Muscle of leg (tissue), 16 donors: ENCODE measurements at places on chromosomes 13 and 19. TPM values are rescaled to one million over a fixed set of nuclear protein-coding genes. Genes with fewer than 3 reads are reported as not detected.

The CEACAM19 gene
- 5.3 TPM for polyA plus RNA-seq

DNA sequence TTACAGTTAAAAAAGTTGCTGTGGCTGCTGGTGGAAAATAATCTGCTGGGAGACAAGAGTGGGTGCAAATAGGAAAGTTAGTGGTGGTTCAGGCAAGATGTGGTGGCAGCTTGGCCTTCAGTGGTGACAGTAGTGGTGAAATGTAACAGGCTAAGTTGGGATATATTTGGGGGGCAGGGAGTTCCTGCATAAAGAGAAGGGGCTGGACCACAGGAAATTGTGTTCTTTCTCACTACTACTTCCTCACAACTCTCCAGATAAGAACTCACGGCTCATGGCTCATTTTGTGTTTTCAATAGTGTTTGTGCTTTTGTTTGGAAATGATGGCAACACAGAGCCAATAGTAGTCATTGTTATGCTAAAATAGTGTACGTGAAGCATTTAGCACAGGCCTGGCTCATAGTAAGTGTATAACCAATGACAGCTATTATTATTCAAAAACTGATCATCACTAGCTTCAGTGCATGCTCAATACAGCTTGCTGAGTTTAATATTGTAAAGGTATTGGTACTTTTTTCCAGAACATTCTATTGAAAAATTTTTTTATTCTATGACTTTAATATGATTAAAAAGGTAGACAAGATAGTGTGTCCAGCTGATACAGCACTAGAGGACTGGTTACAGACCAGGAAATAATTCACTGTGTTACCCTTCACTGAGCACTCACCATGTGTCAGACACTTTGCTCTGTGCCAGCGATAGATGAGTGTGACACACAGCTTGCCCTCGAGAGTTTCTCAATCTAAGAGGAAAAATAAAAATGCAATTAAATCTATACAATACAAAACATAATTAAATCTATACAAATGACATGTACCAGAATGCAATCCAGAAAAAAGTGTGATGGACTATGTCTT, 209.8 kb downstream of the POU4F1 start:
- DNase-seq: no peak
- no peaks in the 10 kb centered on the region for H3K4me1 ChIP-seq

The GNG7 gene
- 3.0 TPM for polyA plus RNA-seq

- H3K27ac ChIP-seq: no peak overlapping the region
- H3K27me3 ChIP-seq: no peaks in the 10 kb centered on the region
- H3K36me3 ChIP-seq: peaks cover 84% of the 10 kb centered on the region
- H3K4me1 ChIP-seq: no peaks in the 10 kb centered on the region
- no peak for DNase-seq
Measured at GRCh38 chr19:5646703-5647102, 23.8 kb downstream of the SAFB start.

DNA sequence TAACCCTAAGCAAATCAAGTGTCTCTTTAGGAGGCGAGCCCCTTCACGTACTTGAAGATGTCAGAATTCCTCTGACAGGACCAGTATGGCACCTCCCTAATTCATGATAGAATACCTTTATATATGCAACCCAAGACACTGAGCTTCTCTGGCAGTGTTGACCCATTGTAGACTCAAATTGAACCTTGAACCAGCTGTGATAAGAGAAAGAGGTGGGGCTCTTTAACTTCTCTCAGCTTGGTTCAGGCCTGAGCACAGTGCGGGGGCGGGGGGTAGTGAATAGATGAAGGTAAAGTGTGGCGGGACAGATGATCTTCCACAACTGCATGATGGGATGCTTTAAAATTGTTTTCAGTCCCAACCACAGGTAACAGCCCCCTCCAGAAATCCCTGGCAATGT, 12.1 kb downstream of the MBNL2 start:
- DNase-seq: no peak
- H3K27me3 ChIP-seq: no peaks in the 10 kb centered on the region
- H3K4me1 ChIP-seq: peaks cover 12% of the 10 kb centered on the region
- H3K4me3 ChIP-seq: no peak overlapping the region

The TNFRSF19 gene
- polyA plus RNA-seq: 13.5 TPM

The KIR2DL4 gene
- polyA plus RNA-seq: not detected

The CCL25 gene
- not detected for polyA plus RNA-seq

The C19orf73 gene
- polyA plus RNA-seq: 0.36 TPM

The SLC8A2 gene
- polyA plus RNA-seq: 0.11 TPM

The N4BP2L1 gene
- 6.7 TPM for polyA plus RNA-seq

GRCh38 chr13:73011751-73012150, 47.1 kb upstream of the KLF5 start:
- DNase-seq: no peak
- H3K27me3 ChIP-seq: no peaks in the 10 kb centered on the region
- no peak overlapping the region for H3K27ac ChIP-seq

- DNase-seq: no peak
- H3K27ac ChIP-seq: no peak overlapping the region
- no peak overlapping the region for H3K4me3 ChIP-seq
- H3K36me3 ChIP-seq: no peaks in the 10 kb centered on the region
- H3K4me1 ChIP-seq: no peaks in the 10 kb centered on the region
- H3K27me3 ChIP-seq: no peaks in the 10 kb centered on the region
Measured at GRCh38 chr19:6292006-6292405, 12.2 kb upstream of the MLLT1 start.

GRCh38 chr19:29545866-29546582, 20.2 kb downstream of the VSTM2B start:
- no peak for DNase-seq
- H3K36me3 ChIP-seq: no peaks in the 10 kb centered on the region
- no peaks in the 10 kb centered on the region for H3K27me3 ChIP-seq
- no peaks in the 10 kb centered on the region for H3K4me1 ChIP-seq
- no peak overlapping the region for H3K27ac ChIP-seq

The NCR1 gene
- polyA plus RNA-seq: 0.14 TPM

GRCh38 chr19:3655402-3656072, 28.9 kb upstream of the CACTIN start:
- H3K27me3 ChIP-seq: no peaks in the 10 kb centered on the region
- DNase-seq: peak; percentile 70
- peaks cover 15% of the 10 kb centered on the region for H3K4me1 ChIP-seq
- peak overlapping the region; percentile 83 for H3K27ac ChIP-seq
- peaks cover 76% of the 10 kb centered on the region for H3K36me3 ChIP-seq
- H3K4me3 ChIP-seq: no peak overlapping the region

DNA sequence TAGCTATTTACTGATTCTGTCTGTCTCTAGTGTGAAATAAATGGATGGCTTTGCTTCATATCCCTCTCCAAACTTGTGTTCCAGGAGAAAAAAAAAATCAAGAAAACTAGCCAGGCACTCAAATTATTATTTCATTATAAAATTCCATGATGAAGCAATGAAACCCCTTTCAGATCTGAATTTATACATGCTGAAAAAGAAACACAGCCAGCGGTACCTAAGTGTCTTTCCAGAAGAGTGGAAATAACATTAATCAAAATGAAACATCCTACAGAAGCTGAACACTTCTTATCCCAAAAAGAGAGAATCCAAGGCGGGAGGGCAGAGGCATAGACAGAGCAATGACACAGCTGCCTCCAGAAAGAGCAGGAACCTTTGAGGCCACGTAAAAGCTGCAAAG, 15.9 kb downstream of the ENOX1 start:
- H3K4me3 ChIP-seq: no peak overlapping the region
- peak; percentile 92 for DNase-seq
- H3K27me3 ChIP-seq: no peaks in the 10 kb centered on the region
- no peak overlapping the region for H3K27ac ChIP-seq

The CEACAM7 gene
- not detected for polyA plus RNA-seq

DNA sequence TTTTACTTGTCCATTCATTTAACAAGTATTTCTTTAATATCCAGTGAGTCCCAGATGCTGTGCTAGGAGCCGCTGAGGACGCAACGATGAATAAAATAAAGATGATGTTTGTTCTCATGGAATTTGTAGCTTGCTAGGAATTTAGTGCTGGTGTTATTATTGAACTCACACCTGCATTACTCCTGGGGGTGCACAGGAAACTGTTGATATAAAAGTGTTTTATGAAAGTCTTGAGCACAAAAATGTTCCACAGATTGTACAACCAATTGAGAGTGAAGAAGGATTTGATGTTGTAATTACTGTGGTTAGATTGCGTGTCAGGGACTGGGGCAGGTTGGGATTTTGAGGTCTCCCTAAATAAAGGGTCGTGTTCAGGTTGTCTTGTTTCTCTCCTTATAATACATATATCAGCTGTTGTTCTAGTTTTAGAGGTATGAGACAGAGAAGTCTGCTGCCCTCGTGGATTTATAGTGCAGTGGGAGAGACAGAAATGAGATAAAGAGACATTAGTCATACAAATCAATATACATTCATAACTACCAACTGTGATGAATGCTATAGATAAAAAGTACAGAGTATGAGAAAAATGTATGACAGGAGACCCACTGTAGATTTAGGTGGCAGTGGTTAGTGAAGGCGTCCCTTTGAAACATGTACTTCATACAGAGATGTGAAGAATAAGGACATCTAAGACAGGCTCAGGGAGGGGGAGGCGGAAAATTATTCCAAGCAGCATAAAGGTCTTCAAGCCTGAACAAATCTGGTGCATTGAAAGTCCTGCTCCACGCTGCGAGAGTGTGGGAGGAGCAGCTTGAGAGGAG, 11.3 kb downstream of the CACNG6 start:
- no peaks in the 10 kb centered on the region for H3K36me3 ChIP-seq
- no peak overlapping the region for H3K4me3 ChIP-seq
- no peak overlapping the region for H3K27ac ChIP-seq
- H3K4me1 ChIP-seq: no peaks in the 10 kb centered on the region
- no peak for DNase-seq

- no peak overlapping the region for H3K27ac ChIP-seq
- DNase-seq: no peak
- H3K36me3 ChIP-seq: no peaks in the 10 kb centered on the region
- H3K4me3 ChIP-seq: no peak overlapping the region
Measured at GRCh38 chr13:109400209-109400608, 386.2 kb downstream of the IRS2 start.

DNA sequence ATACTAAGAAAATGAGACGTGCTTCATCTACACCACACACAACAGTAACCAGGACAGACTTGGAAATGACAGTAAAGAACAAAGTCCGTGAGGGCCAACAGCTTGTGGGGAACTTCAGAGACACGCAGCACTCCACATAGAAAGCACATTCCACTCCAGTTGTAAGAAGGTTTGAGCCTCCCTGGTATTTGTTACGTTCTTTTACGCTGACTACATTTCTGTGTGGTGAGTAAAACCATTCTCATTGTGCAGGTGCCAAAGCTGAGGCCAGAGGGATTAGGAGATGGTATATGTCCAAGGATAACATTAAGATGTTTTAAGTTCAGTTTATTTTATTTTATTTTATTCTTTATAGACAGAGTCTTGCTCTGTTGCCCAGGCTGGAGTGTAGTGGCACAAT, 1189.9 kb downstream of the UQCRFS1 start:
- no peak overlapping the region for H3K4me3 ChIP-seq
- no peaks in the 10 kb centered on the region for H3K27me3 ChIP-seq
- H3K27ac ChIP-seq: no peak overlapping the region
- no peaks in the 10 kb centered on the region for H3K36me3 ChIP-seq
- no peaks in the 10 kb centered on the region for H3K4me1 ChIP-seq
- peak; percentile 7 for DNase-seq

The MEX3D gene
- polyA plus RNA-seq: 32.2 TPM

- no peak overlapping the region for H3K27ac ChIP-seq
- no peak overlapping the region for H3K4me3 ChIP-seq
- H3K27me3 ChIP-seq: peaks cover 4% of the 10 kb centered on the region
- peaks cover 5% of the 10 kb centered on the region for H3K4me1 ChIP-seq
- peak; percentile 84 for DNase-seq
Measured at GRCh38 chr13:24671386-24672113, 8.7 kb upstream of the ATP12A start.

- H3K27me3 ChIP-seq: no peaks in the 10 kb centered on the region
- H3K4me3 ChIP-seq: no peak overlapping the region
- H3K27ac ChIP-seq: no peak overlapping the region
- no peak for DNase-seq
- H3K36me3 ChIP-seq: peaks cover 9% of the 10 kb centered on the region
- no peaks in the 10 kb centered on the region for H3K4me1 ChIP-seq
Measured at GRCh38 chr13:79392882-79393563, 13.0 kb downstream of the RBM26 start.

GRCh38 chr19:10751109-10751953, 33.5 kb downstream of the DNM2 start:
- H3K4me3 ChIP-seq: no peak overlapping the region
- H3K27ac ChIP-seq: peak overlapping the region; percentile 60
- DNase-seq: peak; percentile 53
- peaks cover 6% of the 10 kb centered on the region for H3K36me3 ChIP-seq
- no peaks in the 10 kb centered on the region for H3K27me3 ChIP-seq

DNA sequence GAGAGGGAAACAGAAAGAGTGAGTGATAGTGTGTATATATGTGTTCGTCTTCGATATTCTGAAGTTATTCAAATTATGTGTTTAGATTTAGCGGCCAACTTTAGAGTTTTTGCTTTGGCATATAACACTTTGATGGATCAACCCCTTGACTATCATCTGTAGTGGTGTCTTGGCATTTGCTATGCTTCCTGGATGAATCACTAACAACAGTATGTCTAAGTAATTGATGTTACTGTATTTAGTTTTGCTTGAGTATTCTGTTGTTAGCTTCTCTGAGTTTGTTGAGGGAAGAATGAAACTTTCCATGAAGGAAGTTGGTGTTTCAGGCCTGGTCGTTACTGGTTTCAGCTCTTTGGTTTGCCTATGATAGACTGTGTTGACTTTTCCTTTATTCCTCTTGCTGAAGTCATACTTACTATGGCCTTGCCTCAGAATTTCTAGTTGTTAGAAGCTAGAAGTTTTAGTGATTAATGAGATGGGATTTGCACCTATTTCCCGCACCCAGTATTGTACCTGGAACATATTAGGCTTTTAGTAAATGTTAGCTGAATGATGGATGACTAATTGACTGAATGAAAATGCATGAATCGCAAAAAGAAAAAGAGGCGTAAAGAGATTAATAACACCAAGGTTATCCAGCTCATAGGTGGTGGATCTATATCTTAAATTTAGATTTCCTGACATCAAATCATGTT, 20.7 kb downstream of the NDFIP2 start:
- H3K4me3 ChIP-seq: no peak overlapping the region
- no peaks in the 10 kb centered on the region for H3K4me1 ChIP-seq
- no peak overlapping the region for H3K27ac ChIP-seq

GRCh38 chr19:10290876-10291553, 1.3 kb downstream of the ICAM5 start:
- H3K36me3 ChIP-seq: no peaks in the 10 kb centered on the region
- H3K27me3 ChIP-seq: peaks cover 100% of the 10 kb centered on the region
- H3K4me3 ChIP-seq: peak overlapping the region; percentile 15
- peaks cover 72% of the 10 kb centered on the region for H3K4me1 ChIP-seq

- H3K27ac ChIP-seq: no peak overlapping the region
- H3K4me3 ChIP-seq: no peak overlapping the region
- no peaks in the 10 kb centered on the region for H3K27me3 ChIP-seq
- H3K36me3 ChIP-seq: peaks cover 95% of the 10 kb centered on the region
- peaks cover 12% of the 10 kb centered on the region for H3K4me1 ChIP-seq
- DNase-seq: no peak
Measured at GRCh38 chr19:19653597-19654147, 9.8 kb downstream of the ATP13A1 start.

The UBAC2 gene
- 88.4 TPM for polyA plus RNA-seq

DNA sequence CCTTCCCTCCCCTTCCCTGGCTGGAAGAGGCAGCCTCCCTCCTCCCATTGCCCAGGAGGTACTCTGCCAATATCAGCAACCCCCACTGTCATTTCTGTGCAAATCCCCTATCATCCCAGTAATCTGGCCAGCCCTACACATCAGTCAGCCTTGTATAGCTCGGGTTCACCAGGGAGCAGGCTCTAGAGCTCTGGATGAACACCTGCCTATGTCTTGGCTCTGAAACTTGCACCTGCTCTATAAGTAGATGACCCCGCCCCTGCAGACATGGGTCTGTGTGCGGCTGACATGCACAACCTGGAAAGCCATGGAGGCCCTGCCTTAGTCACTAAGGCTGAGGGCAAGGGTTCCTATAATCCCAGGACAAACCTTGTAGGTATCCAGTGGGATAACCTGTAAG, 1042.9 kb downstream of the UQCRFS1 start:
- H3K27ac ChIP-seq: no peak overlapping the region
- H3K4me3 ChIP-seq: no peak overlapping the region
